Esophagus squamous epithelium (tissue), 5 donors: ENCODE measurements at places on chromosomes 16 and 17.

- no peak for DNase-seq
These were observed 27.6 kb downstream of the FCSK start for GRCh38 chr16:70481929-70482536.

GRCh38 chr16:11535494-11535893 lies 51.2 kb downstream of the LITAF start:
- DNase-seq = no peak

GRCh38 chr16:85759631-85760419 lies 8.9 kb upstream of the C16orf74 start:
- DNase-seq = no peak

- no peak for DNase-seq
These were observed 9.0 kb upstream of the ZFHX3 start for GRCh38 chr16:73056921-73057290.

DNA sequence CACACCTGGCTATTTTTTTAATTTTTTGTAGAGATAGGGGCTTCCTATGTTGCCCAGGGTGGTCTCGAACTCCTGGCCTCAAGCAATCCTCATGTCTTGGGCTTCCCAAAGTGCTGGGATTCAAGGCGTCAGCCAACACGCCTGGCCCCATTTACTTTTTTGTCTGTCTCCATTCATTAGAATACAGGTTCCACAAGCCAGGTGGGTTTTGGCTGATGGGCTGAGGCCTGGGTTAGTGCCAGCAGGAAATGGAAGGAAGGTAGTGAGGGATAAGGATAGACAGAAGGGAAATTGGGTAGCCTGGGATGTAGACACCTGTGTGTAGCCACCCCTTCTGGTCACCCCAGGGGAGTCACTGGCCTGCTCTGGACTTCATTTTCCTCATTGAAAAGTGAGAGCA lies 4.4 kb upstream of the IL27 start:
- DNase-seq = no peak

- no peak for DNase-seq
These were observed 10.7 kb upstream of the NOS2 start for GRCh38 chr17:27810902-27811557.

DNA sequence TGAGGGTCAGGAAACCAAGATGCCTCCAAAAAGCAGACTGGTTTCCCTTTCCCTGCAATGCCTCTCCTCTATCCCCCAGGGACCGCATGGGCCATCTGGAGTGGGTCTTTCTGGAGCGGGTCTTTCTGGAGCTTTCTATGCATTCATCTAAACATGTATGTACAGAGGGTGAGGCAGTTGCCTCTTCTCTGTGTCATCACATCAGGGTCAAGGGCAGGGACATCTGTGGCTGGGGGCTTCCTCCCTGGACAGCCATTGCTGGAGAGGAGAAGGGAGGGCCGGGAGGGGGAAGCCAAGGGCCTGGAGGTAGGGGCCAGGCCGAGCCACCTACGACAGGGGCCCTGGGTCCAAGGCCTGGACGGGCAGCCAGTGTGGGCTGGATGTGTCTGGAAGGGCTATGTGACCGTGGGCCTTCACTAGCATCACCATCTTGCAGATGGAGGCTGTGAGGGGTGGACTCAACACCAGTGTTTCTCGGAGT lies 840 bp downstream of the ADCY7 start:
- no peak for DNase-seq

DNA sequence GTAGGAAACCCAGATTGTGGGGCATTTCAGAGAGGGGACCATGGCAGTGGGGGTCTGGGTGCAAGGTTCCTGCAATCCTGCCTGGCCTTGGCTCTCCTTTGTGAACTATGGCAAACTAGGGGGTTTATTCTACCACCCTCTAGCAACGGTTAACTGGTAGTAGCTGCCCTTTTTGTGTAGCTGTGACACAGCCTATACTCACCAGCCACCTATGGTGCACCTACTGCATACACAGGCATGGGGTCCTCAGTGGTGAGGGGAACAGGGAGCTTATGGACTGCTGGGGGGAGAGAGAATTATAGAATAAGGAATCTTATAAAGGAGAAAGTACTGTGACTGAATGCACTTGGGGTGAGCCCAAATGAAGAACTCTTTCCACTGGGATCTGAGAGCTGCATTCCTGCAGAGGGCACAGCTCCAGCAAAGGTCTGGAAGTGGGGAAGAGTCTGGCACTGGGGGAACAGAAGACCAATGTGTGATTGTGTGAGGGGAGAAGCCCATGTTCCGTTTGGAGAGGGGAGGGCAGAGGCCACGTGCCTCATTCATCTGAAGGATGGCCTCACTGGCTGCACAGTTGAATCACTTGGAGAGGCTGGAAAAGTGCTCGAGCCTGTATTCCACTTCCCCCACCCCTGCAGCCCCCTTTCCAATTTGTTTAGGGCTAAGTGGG lies 2.1 kb downstream of the MT1X start:
- no peak for DNase-seq

GRCh38 chr17:9899280-9900043 lies 5.6 kb downstream of the RCVRN start:
- DNase-seq = no peak

- no peak for DNase-seq
These were observed 1128.6 kb downstream of the CDH8 start for GRCh38 chr16:60907645-60908044.

GRCh38 chr16:47713225-47713595 lies 252.1 kb downstream of the PHKB start:
- DNase-seq = no peak

DNA sequence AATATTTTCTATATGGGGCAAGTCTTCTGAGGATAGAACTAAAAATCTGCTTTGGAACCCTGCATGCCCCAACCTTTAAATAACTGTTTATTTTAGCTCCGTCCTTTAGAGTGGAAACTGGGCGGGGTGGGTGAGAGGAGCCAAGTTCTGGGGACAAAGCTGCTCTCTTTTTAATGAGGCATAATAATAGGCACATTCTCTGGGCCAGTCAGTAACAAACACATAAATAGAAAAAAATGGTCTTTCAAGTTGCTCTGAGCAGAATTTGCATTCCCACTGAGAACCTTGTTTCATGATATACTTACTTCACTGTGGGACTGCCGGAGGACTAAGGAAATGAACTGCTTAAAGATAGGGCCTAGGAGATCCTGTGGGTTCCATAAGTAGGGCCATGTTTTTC lies 51.5 kb downstream of the KNOP1 start:
- no peak for DNase-seq

DNA sequence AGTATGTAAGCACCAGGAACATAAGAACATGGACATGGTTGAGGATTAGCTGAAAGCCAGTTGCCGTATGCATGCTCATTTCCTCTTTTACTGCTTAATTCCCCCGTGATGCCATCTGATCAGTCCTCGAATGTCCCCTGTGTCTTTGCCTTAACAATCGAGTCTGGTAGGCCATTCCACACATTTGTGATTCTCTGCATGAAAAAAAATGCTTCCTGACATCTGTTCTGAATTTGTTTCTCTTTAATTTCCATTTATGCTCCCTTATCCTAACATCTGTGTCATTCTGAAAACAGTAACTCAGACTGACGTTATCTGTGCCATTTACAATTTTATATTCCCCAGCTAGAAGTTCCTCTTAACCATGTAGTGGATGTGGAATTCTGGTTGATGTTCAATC lies 158.2 kb upstream of the TOX3 start:
- DNase-seq = no peak

DNA sequence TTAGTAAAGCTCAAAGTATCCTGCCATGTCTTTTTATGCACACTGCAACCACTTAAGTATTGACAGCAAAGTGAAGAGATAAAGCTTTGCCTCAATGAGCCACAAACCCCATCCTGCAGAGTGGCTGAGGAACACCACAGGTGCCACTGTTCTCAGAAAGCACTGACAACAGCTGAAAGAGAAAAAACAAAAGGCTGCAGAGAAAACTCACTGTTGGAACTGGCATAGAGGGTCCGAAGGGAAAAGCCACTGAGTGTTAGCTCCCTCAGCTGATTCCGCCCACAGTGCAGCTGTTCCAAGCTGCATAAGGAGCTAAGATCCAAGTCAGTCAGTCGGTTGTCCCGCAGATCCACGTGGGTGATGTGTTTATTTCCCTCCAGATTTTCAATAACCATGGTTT lies 48.3 kb downstream of the PHLPP2 start:
- no peak for DNase-seq

DNA sequence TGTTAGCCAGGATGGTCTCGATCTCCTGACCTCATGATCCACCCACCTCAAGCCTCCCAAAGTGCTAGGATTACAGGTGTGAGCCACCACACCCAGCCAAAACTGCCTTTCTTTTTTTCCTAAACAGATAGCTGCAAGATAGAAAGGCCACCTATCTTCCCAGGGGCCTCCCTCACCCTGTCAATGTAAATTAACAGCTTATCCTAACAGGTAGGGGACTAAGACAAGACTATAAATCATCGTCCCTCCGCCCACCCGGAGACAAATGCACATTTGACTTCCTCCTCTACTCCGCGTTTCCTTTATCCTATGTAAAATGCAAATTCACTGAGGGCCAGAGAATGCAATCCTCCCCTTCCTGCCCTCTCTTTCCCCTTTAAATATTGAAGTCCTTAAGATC lies 71.4 kb downstream of the MARF1 start:
- DNase-seq = no peak

DNA sequence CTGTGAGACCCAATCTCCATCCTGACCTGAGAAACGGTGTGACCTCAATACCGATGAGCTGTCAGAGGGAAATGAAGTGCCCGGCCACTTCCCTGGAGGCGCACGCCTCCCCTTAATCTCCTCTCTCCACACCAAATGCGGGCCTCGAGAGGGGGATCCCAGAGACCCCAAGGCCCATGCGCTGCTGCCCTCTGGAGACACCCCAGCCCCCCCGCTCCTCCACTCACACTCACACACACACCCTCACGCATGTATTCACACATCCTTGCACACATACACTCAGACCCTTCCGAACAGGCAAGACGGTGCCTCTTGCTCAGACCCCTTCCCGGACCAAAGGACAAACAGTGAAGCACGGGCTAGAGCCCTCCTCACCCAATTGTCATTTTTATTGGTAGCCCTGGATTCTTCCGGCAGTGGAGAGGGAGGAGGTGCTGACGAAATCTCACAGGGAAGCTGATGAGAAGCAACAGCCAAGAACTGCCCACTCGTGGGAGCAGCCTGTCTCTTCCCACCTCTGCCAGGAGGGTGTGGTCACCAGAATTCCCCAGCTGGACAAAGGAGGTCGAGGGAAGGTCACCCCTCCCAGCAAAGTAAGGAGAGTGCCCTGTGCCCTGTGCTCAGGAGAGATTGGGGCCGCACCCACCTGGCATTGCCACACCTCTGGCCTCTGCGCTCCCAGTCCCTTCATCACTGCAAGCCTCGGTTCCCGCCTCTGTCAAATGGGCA lies 136.0 kb upstream of the TNRC6C start:
- no peak for DNase-seq

DNA sequence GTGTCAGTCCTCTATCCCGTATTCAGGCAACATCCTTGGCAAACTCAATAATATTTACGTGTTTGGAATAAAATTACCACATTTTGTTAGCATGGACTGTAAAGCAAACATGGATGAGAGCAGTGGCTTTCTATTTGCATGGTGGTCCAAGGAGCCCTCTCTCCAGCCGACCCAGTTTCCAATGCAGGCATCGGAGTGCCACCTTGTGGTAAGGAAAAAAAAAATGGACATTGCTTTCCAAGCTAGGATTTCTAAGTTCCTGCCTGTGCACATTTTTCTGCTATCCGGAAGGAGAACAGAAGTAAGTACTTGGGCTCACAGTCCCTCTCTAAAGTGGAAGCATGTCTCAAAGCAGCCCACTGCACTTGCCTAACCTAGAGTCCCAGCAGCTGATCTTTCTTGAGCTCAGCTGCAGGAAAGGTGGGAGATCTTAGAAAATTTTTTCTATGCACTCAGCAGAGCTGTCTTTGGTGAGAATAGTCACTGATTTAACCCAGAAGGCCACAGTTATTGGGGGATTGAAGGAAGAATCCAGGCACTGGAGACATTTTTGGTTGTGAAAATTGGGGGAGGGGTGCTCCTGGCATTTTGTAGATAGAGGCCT lies 46.0 kb upstream of the ERCC4 start:
- no peak for DNase-seq
